Smooth muscle cell of bladder (primary cell): ENCODE measurements at places on chromosomes 12 and 14. TPM values are rescaled to one million over a fixed set of nuclear protein-coding genes. Genes with fewer than 3 reads are reported as not detected.

The MORN3 gene
- 0.57 and 0.65 TPM in 2 replicates for total RNA-seq

The TMEM30B gene
- 0.14 and 0.28 TPM in 2 replicates for total RNA-seq

The WSCD2 gene
- not detected in 2 replicates for total RNA-seq

The XRCC3 gene
- total RNA-seq = 3.1 and 3.7 TPM in 2 replicates

The SERPINA3 gene
- total RNA-seq = 8.0 and 10.5 TPM in 2 replicates

The OAS1 gene
- 0.28 and 0.65 TPM in 2 replicates for total RNA-seq

The HSPB8 gene
- 9.8 and 18.1 TPM in 2 replicates for total RNA-seq

The RHOF gene
- total RNA-seq = 4.3 and 4.4 TPM in 2 replicates

The SOAT2 gene
- total RNA-seq = 0.09 TPM in 1 of 2 replicates, not detected in the other

The STYX gene
- total RNA-seq = 12.4 and 13.7 TPM in 2 replicates

The YBX3 gene
- 65.0 and 93.0 TPM in 2 replicates for total RNA-seq

The PTPRR gene
- total RNA-seq = under 0.01 and 0.09 TPM in 2 replicates

The HOTAIR gene
- total RNA-seq = 0.09 and 0.28 TPM in 2 replicates

The PLEKHH1 gene
- total RNA-seq = 0.14 and 0.18 TPM in 2 replicates

The TMEM119 gene
- total RNA-seq = 44.5 and 62.7 TPM in 2 replicates

The GYS2 gene
- not detected in 2 replicates for total RNA-seq

The RAD51AP1 gene
- total RNA-seq = 1.3 and 1.7 TPM in 2 replicates

The ASCL1 gene
- not detected in 2 replicates for total RNA-seq

The MUCL1 gene
- total RNA-seq = not detected in 2 replicates

The MYH6 gene
- total RNA-seq = not detected in 2 replicates

The ACSS3 gene
- 14.5 and 22.3 TPM in 2 replicates for total RNA-seq

The SLC7A8 gene
- 1.9 and 2.3 TPM in 2 replicates for total RNA-seq

The GLT8D2 gene
- 56.2 and 75.8 TPM in 2 replicates for total RNA-seq

The MLXIP gene
- 28.4 and 29.8 TPM in 2 replicates for total RNA-seq

The CD27 gene
- total RNA-seq = 0.09 and 0.14 TPM in 2 replicates

The DNAJC22 gene
- total RNA-seq = 1.8 and 6.0 TPM in 2 replicates

The OR4K17 gene
- total RNA-seq = 0.14 TPM in 1 of 2 replicates, not detected in the other

The PPP2R3C gene
- 42.2 and 45.2 TPM in 2 replicates for total RNA-seq

The ACSM4 gene
- total RNA-seq = not detected in 2 replicates

The SLC10A1 gene
- total RNA-seq = not detected in 2 replicates

The CCDC196 gene
- total RNA-seq = not detected in 2 replicates

The OR6C76 gene
- total RNA-seq = not detected in 2 replicates

The GUCY2C gene
- total RNA-seq = not detected in 2 replicates

The PLA2G1B gene
- total RNA-seq = not detected in 2 replicates

The SFSWAP gene
- total RNA-seq = 18.8 and 19.8 TPM in 2 replicates

The FGF23 gene
- total RNA-seq = not detected in 2 replicates
